Type B pancreatic cell (in vitro differentiated cells): ENCODE measurements at places on chromosomes 2 and 18. TPM values are rescaled to one million over a fixed set of nuclear protein-coding genes. Genes with fewer than 3 reads are reported as not detected.

Gene MPV17
- 48.9 and 62.4 TPM in 2 replicates for total RNA-seq

Gene COLEC11
- 0.33 and 0.63 TPM in 2 replicates for total RNA-seq

Gene LINC00305
- total RNA-seq: not detected in 2 replicates

Gene SCN2A
- total RNA-seq: 0.92 and 1.1 TPM in 2 replicates

GRCh38 chr2:191931329-191931728 lies 84.4 kb upstream of the CAVIN2 start:
- DNase-seq: no peak

- no peak for DNase-seq
Measured at GRCh38 chr2:217223222-217223930, 363.5 kb upstream of the TNP1 start.

GRCh38 chr2:224875153-224875552 lies 159.0 kb upstream of the CCDC195 start:
- no peak for DNase-seq

DNA sequence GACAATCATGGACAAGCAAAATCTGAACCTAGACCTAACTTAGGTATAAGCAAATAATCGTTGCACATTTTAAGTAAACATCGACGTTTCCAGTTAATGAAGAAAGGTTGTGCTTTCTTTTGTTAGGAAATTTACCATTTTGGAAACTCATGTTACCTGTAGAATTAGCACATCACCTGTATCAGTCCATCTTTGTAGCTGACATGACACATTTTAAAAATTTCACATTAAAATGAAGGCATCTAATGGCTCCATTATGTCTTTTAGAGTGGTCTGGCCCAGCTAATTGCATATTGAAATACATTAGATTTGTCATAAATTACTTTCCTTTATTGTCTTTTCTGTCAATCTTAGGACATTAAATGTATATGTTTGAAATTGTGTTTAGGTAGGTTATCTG lies 119.0 kb upstream of the MGAT5 start:
- no peak for DNase-seq

- no peak for DNase-seq
Measured at GRCh38 chr2:25431604-25432003, 89.9 kb upstream of the DNMT3A start.

DNA sequence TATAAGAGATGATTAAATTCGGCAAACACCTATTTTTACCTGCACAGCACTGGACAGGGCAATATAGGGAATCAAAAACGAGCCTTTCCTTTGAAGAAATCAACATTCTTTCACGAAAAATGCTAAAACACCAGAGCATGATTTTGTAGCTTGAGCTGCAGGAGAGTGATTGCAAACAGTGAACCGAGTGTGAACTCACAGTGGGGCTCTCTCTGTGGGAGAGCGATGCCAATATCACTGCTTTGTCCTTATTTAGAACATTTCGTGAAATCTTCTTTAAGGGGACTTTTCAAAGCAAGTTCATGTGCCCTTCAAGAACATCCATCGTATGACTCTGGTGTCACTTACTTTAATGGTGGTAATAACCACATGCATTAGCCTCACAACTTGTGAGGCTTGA lies 238.8 kb downstream of the CD226 start:
- no peak for DNase-seq

- DNase-seq: no peak
Measured at GRCh38 chr18:27661320-27662018, 476.4 kb upstream of the CHST9 start.
